ENCODE measurements at places on chromosomes 7 and 10.

DNA sequence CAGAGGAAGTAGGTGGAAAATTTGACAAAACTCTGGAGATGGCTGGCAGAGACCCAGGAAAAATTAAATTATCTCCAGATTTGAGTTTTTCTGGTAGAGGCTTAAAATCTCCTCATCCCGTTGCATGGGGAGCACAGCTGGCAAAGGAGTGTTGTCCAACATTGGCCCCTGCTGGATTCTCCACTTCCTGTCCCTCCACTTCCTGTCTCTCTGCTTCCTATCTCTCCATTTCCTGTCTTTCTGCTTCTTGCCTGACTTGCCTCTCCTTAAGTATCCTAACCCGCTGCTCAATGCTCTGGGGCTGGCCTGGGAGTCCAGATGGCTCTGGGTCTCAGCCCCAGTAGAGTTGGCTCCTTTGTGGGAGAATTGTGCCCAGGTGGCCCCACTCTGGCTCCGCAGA is 65.8 kb upstream of the EMX2 start:
- DNase-seq, result no peak

- no peak for DNase-seq
Measured at GRCh38 chr10:17676919-17677318, 33.0 kb downstream of the STAM start.

- no peak for DNase-seq
Measured at GRCh38 chr7:37248396-37248861, 200.2 kb downstream of the ELMO1 start.

GRCh38 chr10:59587083-59587755 is 122.4 kb downstream of the SLC16A9 start:
- peak; percentile 51 for DNase-seq

DNA sequence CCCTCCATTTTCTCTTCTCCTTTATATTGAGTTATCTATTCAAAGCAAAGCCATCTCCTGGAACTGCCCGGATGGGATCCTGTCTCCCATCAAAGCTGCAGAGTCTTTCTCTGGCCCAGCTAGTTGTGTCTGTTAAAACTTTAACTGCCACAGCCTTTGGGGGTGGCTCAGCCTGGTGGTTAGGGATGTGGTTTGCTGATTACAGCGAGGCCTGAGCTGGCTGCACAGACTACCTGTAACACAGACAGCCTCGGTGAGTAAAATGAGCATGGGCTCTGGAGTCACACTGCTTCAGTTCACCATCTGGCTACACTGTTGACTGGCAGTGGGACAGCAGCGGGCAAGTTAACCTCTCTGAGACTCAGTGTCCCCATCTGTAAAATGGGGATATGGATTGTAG is 18.4 kb upstream of the HABP2 start:
- no peak for DNase-seq

DNA sequence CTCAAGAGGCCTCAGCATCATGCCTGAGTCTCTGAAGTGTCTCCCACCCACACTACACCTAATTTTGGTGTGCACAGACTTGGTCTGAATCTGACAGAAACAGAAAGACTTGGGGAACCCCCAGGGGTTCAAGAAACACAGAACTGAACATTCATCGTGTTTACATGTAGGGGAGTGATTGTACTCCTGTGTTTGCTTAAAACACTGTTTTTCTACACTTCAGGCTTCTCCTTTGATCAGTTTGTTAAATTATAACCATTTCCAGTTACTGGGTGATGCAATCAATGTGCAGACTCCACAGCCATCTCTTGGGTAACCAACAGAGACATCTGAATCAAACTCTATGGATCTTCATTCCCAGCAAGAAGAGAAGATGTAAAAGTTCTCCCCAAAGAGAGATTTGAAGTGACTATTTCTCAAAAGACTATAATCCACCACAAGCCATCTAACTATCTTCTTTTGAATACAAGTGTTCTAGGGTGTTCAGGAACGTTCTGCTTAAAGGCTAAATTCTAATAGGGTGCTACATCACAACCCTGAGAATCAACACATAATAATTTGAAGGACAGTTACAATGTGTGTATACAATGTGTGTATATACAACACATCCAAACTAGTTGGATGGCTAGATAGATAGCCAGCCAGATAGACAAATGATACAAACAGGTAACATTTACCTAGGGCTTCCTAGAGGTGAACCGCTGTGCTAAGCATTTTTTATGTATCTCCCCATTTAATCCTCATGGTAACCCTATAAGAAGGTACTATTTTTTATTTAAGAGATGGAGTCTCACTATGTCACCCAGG is 34.2 kb downstream of the DNAJC12 start:
- DNase-seq, result no peak

- no peak for DNase-seq
Measured at GRCh38 chr10:30803892-30804322, 174.4 kb upstream of the LYZL2 start.

DNA sequence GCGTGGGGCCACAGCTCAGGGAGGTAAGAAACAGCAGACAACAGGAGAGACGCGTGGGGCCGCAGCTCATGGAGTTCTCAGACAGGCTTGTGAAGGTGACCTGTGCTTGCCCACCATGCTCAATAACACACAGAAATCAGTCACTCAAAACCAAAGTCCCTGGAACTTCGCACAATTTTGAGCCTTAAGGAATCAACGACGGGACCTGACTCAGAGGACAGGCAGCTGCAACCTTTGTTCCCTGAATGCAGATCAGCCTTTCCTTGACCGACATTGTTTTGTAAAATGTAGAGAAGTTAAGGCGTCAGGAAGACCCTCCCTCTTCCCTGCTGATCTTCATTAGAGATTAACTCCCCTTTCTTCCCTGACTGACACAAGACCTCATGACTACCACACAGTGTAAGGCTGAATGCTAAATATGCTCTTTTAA is 8.5 kb upstream of the KNDC1 start:
- no peak for DNase-seq

- no peak for DNase-seq
Measured at GRCh38 chr10:103835096-103836050, 20.0 kb downstream of the SH3PXD2A start.
